ENCODE measurements at places on chromosomes 1 and 21.

- no peak for DNase-seq
Measured at GRCh38 chr1:77732090-77732489, 27.6 kb downstream of the USP33 start.

- no peak for DNase-seq
Measured at GRCh38 chr1:246274186-246274585, 232.9 kb downstream of the SMYD3 start.

DNA sequence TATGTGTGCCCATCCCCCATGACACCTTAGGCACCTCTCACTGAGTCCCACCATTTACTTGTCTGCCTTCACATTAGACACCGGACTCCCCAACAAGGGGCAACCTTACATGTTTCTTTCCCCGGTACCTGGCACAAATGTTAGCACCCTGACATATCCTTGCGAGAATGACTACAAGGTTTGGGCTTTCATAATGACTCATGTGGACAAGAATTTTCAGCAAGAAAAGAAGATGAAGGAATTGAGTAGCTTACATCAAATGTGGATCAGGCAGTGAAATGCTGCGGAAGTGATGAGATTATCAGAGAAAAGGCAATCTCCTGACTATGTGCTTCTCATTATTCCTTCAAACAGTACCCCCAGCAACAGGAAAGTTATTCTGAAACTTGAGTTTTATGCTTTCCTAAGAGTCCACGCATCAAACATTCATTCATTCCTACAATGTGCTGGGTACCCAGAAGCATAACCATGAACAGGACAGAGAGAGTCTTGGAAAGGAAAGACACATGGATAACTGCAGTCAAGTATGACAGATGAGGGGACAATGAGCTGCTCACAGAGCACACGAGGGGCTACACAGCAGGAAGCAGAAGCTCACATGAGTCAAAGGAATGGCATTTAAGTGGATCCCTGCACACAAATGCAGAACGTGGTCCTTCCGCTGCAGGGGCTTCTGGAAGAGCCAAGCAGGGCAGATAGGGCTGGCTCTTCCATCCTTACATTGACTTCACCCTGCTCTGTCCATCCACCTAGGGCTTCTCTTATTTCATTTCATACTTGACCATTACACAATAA, 112.1 kb downstream of the PCNX2 start:
- DNase-seq: no peak

DNA sequence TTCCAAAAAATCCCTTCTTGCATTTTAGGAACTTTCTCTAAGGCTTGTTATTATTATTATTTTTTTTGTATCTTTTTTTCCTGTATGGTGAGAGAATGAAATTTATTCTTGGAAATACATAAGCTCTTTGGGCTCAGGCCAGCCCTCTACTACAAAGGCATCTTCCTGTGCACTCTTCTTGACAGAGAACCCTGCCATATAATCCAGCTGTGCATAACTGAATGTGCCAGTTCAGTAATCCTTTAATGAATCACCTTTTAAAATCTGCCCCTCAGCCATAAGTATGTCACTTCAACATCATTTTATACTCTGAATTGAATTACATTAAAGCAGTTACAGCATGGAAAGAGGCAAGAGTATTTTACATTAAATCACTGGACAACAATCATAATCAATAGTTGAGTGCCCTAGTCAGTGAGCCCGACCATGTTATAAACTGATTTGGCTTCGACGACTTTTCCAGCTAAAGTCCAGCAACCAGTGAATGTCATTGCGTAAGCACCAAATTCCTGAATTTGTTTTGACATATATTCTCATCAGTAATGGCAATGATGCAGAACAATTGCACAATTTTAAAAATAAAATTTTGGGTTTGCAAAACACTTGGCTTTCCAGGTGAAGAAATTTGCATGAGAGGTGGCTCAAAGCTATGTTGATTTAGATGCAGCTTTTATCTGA, 59.2 kb upstream of the KCNK2 start:
- DNase-seq: no peak

GRCh38 chr1:164765992-164766720, 207.2 kb downstream of the PBX1 start:
- DNase-seq: no peak

DNA sequence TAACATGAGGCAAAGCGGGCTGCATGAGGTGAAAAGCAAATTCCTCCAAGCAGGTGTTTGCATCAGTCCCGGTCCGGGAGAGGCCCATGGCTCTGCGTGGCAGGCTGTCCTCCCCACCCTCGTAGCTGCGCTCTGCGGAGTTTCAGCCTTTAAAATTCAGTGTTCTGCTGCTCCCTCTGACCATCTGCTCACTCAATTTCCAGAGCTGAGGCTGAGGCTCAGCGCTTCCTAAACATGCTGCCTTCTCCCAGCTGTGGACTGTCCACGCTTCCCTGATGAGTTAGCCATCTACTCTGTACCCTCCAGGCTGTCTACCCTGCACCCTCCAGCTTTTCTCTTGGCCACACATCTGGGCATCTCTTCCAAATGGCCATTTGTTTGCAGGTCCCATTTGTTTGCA, 87.7 kb downstream of the KCNJ6 start:
- no peak for DNase-seq

- DNase-seq: no peak
Measured at GRCh38 chr21:42227909-42228708, 9.2 kb downstream of the ABCG1 start.

DNA sequence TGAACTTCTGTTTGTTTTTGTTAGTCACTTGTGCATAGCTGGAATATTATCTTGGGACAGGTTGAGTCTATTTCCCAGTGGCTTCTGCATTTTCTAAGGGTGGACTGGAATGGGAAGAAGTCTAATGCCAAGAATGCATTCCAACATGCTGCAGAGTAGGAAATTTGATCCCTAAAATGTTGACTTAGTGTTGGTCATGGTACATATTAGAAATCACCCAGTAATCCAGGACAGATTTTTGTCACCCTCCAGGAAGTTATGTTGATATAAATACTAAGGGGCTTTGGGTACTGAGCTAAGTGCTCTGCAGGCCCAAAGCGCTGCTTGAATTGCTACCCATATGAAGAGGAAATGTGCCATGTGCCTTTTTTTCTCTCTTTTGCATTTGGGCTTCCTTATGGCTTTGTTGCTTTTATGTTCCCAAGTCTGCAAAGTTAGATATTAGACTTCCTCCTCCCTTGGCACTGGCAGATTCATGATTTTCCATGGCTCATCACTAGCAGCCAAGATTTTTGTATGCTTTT, 10.0 kb downstream of the ARID1A start:
- peak; percentile 76 for DNase-seq

- DNase-seq: no peak
Measured at GRCh38 chr1:108533351-108534083, 26.4 kb upstream of the EEIG2 start.

DNA sequence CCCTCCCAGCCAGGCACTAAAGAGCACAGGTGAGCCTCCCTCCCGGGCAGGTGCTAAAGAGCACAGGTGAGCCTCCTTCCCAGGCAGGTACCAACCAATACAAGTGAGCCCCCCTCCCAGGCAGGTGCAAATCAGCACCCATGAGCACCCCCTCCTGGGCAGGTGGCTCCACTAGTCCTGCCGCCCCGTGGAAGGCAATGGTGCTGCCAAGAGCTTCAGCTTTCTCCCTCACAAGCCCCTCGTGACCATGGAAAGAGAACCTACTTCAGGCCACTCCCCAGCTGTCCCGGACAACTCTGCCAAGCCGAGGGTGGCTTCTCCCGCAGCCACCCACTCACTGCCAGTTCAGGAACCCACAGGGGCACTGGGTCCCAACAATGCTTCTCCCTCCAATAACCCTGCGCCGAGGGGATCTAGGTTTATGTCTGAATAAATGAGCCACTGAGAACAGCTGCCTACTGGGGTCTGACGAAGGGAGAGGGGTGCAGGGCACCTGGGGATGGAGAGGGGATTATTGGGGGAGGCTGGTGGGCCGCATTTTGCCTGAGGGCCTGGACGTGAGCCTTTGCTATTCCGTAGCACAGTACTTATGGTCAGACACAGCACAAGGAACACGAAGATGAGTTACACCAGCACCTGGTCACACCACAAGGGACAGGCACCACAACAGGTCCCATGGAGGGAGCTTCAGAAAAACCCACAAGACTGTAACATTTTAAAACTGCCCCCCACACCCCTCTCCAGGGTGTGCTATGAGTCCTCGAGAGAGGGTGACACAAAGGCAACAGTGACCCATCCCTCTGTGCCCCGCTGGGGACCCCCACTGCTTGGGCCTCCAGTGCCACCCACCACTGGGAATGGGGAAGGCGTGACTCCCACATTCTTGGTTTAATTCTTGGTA, 46.3 kb downstream of the PRDM15 start:
- DNase-seq: no peak

DNA sequence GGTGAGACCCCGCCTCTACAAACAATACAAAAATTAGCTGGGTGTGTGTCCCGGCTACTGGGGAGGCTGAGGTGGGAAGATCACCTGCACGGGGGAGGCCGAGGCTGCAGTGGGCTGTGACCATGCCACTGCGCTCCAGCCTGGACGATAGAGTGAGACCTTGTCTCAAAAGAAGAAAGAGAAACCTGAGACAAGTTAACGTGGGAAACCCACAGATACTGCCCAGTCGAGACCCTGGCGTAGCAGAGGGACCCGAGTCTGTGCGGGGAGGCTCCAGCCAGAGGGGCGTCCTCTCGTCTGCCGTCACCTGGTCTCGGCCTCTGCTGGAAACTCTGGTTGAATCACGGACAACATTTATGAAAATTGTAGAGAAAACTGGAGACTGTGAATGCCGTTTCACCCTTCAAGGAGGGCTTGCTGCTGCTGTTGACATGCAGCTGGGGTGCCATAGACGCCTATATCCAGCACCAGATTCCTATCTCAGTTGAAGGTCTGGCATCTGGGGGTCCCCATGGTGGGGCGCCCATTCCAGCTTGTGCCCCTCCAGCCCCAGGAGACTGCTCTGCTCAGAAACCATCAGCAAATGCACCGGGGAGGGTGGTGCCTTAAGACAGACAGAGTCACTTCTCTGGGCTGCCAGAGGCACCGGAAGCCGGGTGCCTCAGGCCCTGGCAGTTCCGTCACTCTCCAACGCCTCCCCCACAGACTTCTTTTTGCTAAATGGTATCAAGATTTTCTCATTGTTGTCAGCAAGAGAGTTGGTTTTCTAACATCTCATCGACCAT, 13.6 kb upstream of the CDK11B start:
- no peak for DNase-seq

GRCh38 chr1:44371206-44371605, 16.1 kb upstream of the ERI3 start:
- DNase-seq: no peak

GRCh38 chr1:170694172-170694926, 30.4 kb downstream of the PRRX1 start:
- DNase-seq: no peak

DNA sequence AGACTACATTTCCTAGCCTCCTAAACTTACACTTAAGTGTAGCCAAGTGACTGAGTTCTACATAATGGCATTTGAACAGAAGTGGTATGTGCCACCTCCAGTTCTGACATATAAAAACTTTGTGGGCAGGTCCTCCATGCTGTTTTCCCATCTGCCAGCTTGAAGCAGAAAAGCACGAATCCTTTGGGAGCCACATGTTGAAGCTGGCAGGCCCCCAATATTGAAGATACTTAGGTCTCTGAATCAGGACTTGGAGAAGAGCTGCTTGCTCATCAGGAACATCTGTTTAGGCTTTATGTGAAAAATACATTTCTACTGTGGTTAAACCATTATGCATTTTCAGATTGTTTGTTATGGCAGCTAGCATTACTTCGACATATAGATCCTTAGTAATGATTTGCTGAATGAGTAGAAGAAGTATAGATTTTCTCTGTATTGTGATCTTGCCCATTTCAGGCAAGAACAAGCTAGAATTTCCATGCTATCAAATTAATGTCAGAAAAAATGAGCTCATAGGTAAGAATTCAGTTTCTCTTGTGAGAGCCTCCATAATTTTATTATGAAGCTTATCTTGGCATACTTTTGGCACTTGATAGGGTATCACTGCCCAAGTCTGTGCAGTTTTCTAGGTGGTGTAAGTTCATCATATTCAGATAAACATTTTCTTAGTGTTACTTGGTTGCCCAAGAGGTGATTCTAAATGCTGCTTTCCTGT, 68.4 kb downstream of the GDAP2 start:
- DNase-seq: peak; percentile 91
